ENCODE measurements at places on chromosomes 16 and 17.

DNA sequence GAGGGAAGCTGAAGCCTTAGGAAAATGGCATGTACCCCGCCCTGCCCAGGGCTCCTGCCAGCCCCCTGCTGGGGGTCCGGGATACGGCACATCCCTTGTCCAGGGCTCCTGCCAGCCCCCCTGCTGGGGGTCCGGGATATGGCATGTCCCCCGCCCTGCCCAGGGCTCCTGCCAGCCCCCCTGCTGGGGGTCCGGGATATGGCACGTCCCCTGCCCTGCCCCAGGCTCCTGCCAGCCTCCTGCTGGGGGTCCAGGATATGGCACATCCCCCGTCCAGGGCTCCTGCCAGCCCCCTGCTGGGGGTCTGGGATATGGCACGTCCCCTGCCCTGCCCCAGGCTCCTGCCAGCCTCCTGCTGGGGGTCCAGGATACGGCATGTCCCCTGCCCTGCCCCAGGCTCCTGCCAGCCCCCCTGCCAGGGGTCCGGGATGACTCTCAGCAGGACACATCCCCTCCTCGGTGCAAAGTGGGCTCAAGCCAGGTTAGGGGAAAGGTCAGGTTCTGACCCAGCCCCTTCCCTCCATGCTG, 43.2 kb downstream of the RPH3AL start:
- no peak overlapping the region for H3K27ac ChIP-seq
- no peak overlapping the region for H3K4me3 ChIP-seq
- DNase-seq, result peak; percentile 48
- H3K4me1 ChIP-seq, result no peaks in the 10 kb centered on the region
- H3K36me3 ChIP-seq, result no peaks in the 10 kb centered on the region
- no peaks in the 10 kb centered on the region for H3K27me3 ChIP-seq

DNA sequence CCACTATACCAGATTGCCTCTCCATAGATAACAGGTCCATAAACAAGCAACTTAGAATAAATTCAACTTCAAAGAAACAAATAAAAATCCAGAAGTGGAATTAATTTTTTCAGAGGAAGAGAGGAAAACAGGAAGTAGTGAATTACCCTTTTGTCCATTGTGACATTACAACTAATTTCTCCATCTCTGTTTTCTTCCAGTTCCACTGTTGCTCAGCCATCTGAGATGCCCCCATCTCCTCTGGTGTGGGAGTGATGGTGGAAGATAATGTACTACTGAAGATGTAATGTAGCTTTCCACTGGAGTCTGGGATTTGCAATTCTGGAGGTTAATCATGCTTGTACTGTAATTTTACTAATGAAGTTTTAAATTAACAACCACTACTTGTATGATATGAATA, 124.6 kb upstream of the TMEM97 start:
- no peak overlapping the region for H3K27ac ChIP-seq
- peaks cover 10% of the 10 kb centered on the region for H3K4me1 ChIP-seq
- no peak overlapping the region for H3K4me3 ChIP-seq
- no peaks in the 10 kb centered on the region for H3K27me3 ChIP-seq
- H3K36me3 ChIP-seq, result peaks cover 6% of the 10 kb centered on the region

DNA sequence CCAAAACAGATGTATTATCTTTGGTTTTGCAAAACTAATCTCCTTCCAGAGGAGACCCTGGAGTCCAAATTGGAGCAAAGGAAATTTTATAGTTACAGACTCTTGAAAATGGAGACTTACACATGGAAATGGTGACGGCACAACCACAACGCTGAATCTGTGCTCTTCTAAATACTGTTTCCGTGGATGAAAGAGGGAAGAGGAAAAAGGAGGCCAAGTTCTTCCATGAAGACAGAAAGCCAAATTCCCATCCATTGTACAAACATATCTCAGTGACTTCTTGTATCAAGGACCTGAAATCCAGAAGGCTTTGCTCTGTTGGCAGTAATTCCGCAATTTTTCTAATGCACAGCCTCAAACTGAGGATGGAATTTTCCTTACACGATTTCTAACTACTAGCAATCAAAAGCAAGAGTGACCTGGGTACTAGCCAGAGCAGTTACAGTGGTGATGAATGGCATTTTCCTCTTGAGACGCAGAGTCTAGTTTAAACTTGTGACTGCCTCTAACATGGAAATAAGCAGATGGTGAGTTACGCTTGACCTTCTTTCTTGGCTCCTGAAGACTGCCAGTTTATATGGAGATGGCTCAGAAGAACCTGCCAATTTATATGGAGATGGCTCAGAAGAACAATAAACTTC, 38.5 kb downstream of the VPS53 start:
- H3K4me1 ChIP-seq, result no peaks in the 10 kb centered on the region
- no peaks in the 10 kb centered on the region for H3K27me3 ChIP-seq
- no peak overlapping the region for H3K4me3 ChIP-seq
- no peaks in the 10 kb centered on the region for H3K36me3 ChIP-seq
- H3K27ac ChIP-seq, result no peak overlapping the region

- no peak overlapping the region for H3K4me3 ChIP-seq
- H3K36me3 ChIP-seq, result peaks cover 5% of the 10 kb centered on the region
- no peaks in the 10 kb centered on the region for H3K27me3 ChIP-seq
- H3K4me1 ChIP-seq, result peaks cover 14% of the 10 kb centered on the region
- H3K27ac ChIP-seq, result no peak overlapping the region
Observed at GRCh38 chr17:43810823-43811222, 22.1 kb downstream of the MPP3 start.

DNA sequence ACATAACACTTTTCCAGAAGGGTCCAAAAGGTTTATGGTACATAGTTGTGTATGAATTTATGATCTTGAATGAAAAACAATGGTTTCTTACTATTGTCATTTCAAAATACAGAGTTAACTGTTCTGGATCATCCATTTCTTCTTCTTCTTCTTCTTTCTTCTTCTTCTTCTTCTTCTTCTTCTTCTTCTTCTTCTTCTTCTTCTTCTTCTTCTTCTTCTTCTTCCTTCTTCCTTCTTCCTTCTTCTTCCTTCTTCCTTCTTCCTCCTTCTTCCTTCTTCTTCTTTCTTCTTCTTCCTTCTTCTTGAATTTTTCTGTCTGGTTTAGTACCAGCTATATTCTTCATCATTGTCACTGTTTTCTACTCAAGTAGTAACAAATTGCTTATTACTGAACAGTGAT, 47.8 kb downstream of the TNRC6C start:
- no peak overlapping the region for H3K4me3 ChIP-seq
- no peak overlapping the region for H3K27ac ChIP-seq
- no peaks in the 10 kb centered on the region for H3K36me3 ChIP-seq
- H3K27me3 ChIP-seq, result no peaks in the 10 kb centered on the region

DNA sequence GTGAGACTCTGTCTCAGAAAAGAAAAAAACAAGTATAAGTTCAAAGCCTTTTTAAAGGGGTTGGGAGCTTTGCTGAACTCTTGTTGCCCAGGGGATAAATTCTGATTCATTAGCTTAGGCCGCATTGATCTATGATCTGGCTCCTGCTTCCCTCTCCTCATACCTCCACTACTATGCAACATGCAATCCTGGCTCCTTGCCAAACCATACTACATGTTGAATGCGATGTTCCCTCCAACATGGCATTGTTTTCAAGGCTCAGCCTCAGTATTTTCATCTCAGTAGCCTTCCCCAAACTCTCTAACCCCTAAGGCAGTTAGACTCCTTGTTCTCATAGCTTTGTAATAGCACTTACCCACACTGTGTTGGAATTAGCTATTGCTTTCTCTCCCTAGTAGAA, 6.2 kb downstream of the REXO5 start:
- no peak overlapping the region for H3K27ac ChIP-seq
- H3K27me3 ChIP-seq, result no peaks in the 10 kb centered on the region
- no peaks in the 10 kb centered on the region for H3K36me3 ChIP-seq
- peaks cover 11% of the 10 kb centered on the region for H3K4me1 ChIP-seq
- DNase-seq, result no peak

- no peaks in the 10 kb centered on the region for H3K36me3 ChIP-seq
- H3K4me1 ChIP-seq, result peaks cover 20% of the 10 kb centered on the region
- DNase-seq, result peak; percentile 88
- no peaks in the 10 kb centered on the region for H3K27me3 ChIP-seq
- H3K27ac ChIP-seq, result no peak overlapping the region
- H3K4me3 ChIP-seq, result no peak overlapping the region
Observed at GRCh38 chr16:88665148-88665547, 2.3 kb upstream of the MVD start.

- no peak overlapping the region for H3K27ac ChIP-seq
- H3K4me3 ChIP-seq, result no peak overlapping the region
- DNase-seq, result no peak
- H3K27me3 ChIP-seq, result no peaks in the 10 kb centered on the region
- H3K4me1 ChIP-seq, result peaks cover 9% of the 10 kb centered on the region
Observed at GRCh38 chr17:27224526-27225315, 69.2 kb upstream of the WSB1 start.

GRCh38 chr17:82846061-82846691, 6.4 kb upstream of the ZNF750 start:
- peak overlapping the region; percentile 80 for H3K4me3 ChIP-seq
- no peaks in the 10 kb centered on the region for H3K27me3 ChIP-seq
- H3K36me3 ChIP-seq, result peaks cover 3% of the 10 kb centered on the region

GRCh38 chr17:83183951-83184506, 104.6 kb downstream of the METRNL start:
- peak; percentile 90 for DNase-seq
- H3K36me3 ChIP-seq, result no peaks in the 10 kb centered on the region

GRCh38 chr16:3051494-3051893, 5.1 kb downstream of the MMP25 start:
- no peak overlapping the region for H3K4me3 ChIP-seq
- DNase-seq, result no peak
- H3K27me3 ChIP-seq, result peaks cover 16% of the 10 kb centered on the region
- H3K36me3 ChIP-seq, result no peaks in the 10 kb centered on the region

GRCh38 chr17:4594931-4595684, 10.8 kb downstream of the SMTNL2 start:
- no peak overlapping the region for H3K27ac ChIP-seq
- DNase-seq, result no peak
- no peaks in the 10 kb centered on the region for H3K27me3 ChIP-seq
- H3K4me1 ChIP-seq, result no peaks in the 10 kb centered on the region
- no peaks in the 10 kb centered on the region for H3K36me3 ChIP-seq

GRCh38 chr16:57720142-57720575, 15.4 kb upstream of the KATNB1 start:
- H3K27me3 ChIP-seq, result peaks cover 6% of the 10 kb centered on the region
- no peaks in the 10 kb centered on the region for H3K4me1 ChIP-seq
- no peaks in the 10 kb centered on the region for H3K36me3 ChIP-seq
- no peak overlapping the region for H3K27ac ChIP-seq
- H3K4me3 ChIP-seq, result no peak overlapping the region

DNA sequence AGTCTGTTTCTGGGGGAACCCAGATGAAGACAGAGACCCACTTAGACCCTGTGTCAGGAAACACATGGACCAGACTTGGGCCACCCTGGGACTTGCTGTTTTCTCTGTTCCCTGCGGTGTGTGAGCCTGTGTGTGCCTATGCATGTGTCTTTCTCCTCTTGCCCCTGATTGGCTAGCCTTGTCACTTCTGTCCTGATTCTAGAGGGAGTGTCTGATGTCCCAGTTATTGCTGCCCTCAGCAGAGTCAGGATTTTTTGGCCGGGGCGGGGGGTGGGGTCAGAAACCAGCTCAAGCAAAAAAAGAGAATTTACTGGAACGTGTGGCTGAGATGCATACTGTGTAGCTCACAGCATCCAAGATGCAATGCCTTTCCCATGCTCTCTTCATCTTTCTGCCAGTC, 30.5 kb downstream of the PLCG2 start:
- no peak for DNase-seq
- H3K4me1 ChIP-seq, result no peaks in the 10 kb centered on the region
- H3K27me3 ChIP-seq, result no peaks in the 10 kb centered on the region
- H3K27ac ChIP-seq, result no peak overlapping the region

DNA sequence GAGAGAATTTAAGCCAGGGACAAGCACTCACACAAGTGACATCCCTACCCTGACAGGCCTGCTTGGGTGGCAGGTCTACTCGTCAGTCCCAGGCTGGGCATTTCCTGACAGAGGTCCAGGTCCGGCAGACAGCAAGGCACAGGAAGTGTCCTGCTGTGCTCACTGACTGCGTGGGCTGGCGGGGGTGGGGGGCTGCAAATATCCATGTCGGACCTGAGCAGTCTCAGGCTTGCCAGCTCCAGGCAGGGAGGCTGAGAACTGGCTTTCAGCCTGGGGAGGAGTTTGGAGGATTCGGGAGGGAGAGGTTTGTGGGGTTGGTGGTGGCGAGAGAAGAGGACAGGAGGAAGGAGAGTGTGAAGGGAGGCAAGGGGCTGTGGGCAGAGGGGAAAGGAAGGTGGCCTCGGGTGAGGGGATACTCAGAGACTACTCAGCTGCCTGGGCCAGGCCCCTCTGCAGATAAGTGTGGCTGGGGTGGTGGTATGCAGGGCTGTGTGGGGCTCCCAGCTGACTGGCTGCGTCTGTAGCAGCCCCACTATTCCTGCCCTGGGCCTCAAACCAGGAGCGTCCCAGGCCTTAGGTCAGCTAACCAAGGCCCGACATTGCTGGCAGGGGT, 7.8 kb downstream of the HIC1 start:
- H3K27ac ChIP-seq, result peak overlapping the region; percentile 4
- H3K27me3 ChIP-seq, result no peaks in the 10 kb centered on the region
- no peak overlapping the region for H3K4me3 ChIP-seq
- DNase-seq, result peak; percentile 56
- peaks cover 13% of the 10 kb centered on the region for H3K36me3 ChIP-seq
- peaks cover 35% of the 10 kb centered on the region for H3K4me1 ChIP-seq

DNA sequence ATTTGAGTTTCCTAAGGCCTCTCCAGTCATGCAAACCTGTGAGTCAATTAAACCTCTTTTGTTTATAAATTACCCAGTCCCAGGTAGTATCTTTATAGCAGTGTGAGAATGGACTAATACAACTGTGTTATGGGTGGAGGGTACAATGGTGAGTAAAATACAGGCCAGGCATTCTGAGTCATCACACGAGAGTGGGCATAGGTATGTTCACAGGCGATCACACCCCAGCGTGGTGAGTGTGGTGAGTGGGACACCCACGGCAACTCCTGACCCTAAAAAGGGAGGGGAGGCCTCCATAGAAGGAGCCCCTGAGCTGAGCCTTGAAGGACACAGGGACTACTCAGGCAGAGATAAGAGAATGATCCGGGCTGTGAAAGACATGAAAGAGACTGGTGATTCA, 22.6 kb upstream of the MAPT start:
- peaks cover 2% of the 10 kb centered on the region for H3K27me3 ChIP-seq
- no peaks in the 10 kb centered on the region for H3K36me3 ChIP-seq
- H3K4me1 ChIP-seq, result no peaks in the 10 kb centered on the region
- no peak overlapping the region for H3K4me3 ChIP-seq
- H3K27ac ChIP-seq, result no peak overlapping the region
- DNase-seq, result no peak

- no peak overlapping the region for H3K4me3 ChIP-seq
- no peaks in the 10 kb centered on the region for H3K27me3 ChIP-seq
- peak; percentile 41 for DNase-seq
- H3K36me3 ChIP-seq, result no peaks in the 10 kb centered on the region
Observed at GRCh38 chr16:55944377-55944802, 69.2 kb upstream of the CES5A start.

GRCh38 chr16:51542981-51543815, 392.1 kb upstream of the SALL1 start:
- DNase-seq, result no peak
- no peaks in the 10 kb centered on the region for H3K36me3 ChIP-seq
- H3K27me3 ChIP-seq, result no peaks in the 10 kb centered on the region
- H3K4me1 ChIP-seq, result peaks cover 20% of the 10 kb centered on the region
- no peak overlapping the region for H3K4me3 ChIP-seq

- H3K36me3 ChIP-seq, result no peaks in the 10 kb centered on the region
- no peak overlapping the region for H3K4me3 ChIP-seq
- no peak for DNase-seq
- H3K4me1 ChIP-seq, result no peaks in the 10 kb centered on the region
- no peak overlapping the region for H3K27ac ChIP-seq
Observed at GRCh38 chr17:58304750-58305486, 23.7 kb downstream of the TSPOAP1 start.

Data from endothelial cell of umbilical vein (primary cell).